ENCODE measurements at places on chromosomes 6 and 20. TPM values are rescaled to one million over a fixed set of nuclear protein-coding genes. Genes with fewer than 3 reads are reported as not detected.
A peak's percentile ranks its signal among the peaks of the same experiment; 100 is the strongest.

GRCh38 chr20:31474758-31475427, at the start of the genes DEFB124 and REM1:
DEFB124 (minus strand) TSS chr20:31475127; CDS start chr20:31473013, 2,114 bp downstream.
REM1 (plus strand) TSS chr20:31475288; CDS start chr20:31476446, 1,158 bp downstream.
- ATAC-seq: peak; percentile 85

DNA sequence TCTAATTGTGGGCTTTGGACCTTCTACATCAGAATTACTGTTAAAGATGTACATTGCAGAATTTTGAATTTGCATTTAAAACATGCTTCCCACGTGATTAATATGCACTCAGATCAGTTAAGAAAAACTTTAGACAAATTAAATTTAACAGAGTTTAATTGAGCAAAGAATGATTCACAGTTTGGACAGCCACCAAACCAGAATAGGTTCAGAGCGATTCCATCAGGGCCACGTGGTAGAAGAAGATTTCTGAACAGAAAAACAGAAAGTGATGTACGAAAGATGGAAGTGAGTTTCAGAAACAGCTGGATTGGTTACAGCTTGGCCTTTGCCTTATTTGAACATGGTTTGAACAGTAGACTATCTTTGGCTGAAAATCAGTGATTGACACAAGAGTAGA, 704.2 kb upstream of the MAP3K7 start:
- ATAC-seq: peak; percentile 24

- peak; percentile 1 for ATAC-seq
These were observed 12.9 kb upstream of the TLDC2 start for GRCh38 chr20:36862857-36863668.

The GSTA2 gene
- 1.4 TPM for total RNA-seq

The CRYBG1 gene
- total RNA-seq: 10.8 TPM

The PRICKLE4 gene
- 0.94 TPM for total RNA-seq
